ENCODE measurements at places on chromosomes 12 and 14. TPM values are rescaled to one million over a fixed set of nuclear protein-coding genes. Genes with fewer than 3 reads are reported as not detected.

PGF gene
- polyA plus RNA-seq, result 10.0 TPM

TMTC2 gene
- polyA plus RNA-seq, result 5.3 TPM

NOXRED1 gene
- 0.23 TPM for polyA plus RNA-seq

EML1 gene
- 13.8 TPM for polyA plus RNA-seq

RPGRIP1 gene
- 0.33 TPM for polyA plus RNA-seq

OR4N2 gene
- 0.02 TPM for polyA plus RNA-seq

TSPAN9 gene
- polyA plus RNA-seq, result 23.0 TPM

BDKRB2 gene
- polyA plus RNA-seq, result 5.8 TPM

HSPB8 gene
- polyA plus RNA-seq, result 43.4 TPM

TNFAIP2 gene
- polyA plus RNA-seq, result 260 TPM

PLA2G1B gene
- 193 TPM for polyA plus RNA-seq

SLC4A8 gene
- 1.1 TPM for polyA plus RNA-seq

AKAP6 gene
- polyA plus RNA-seq, result 1.6 TPM

LALBA gene
- not detected for polyA plus RNA-seq

SLC17A8 gene
- 0.06 TPM for polyA plus RNA-seq

CBLN3 gene
- polyA plus RNA-seq, result 2.1 TPM

IFT43 gene
- polyA plus RNA-seq, result 35.4 TPM

IL31 gene
- not detected for polyA plus RNA-seq

KRT75 gene
- not detected for polyA plus RNA-seq

FOXA1 gene
- 15.5 TPM for polyA plus RNA-seq

PTCSC3 gene
- polyA plus RNA-seq, result 0.60 TPM

KRT3 gene
- polyA plus RNA-seq, result not detected

FSCB gene
- not detected for polyA plus RNA-seq

TRMT61A gene
- polyA plus RNA-seq, result 16.8 TPM

TMTC1 gene
- polyA plus RNA-seq, result 8.1 TPM

ACYP1 gene
- polyA plus RNA-seq, result 35.5 TPM

ACRBP gene
- 8.7 TPM for polyA plus RNA-seq

ZC3H10 gene
- polyA plus RNA-seq, result 3.1 TPM

MYO1H gene
- polyA plus RNA-seq, result 0.09 TPM

PIP4K2C gene
- 22.3 TPM for polyA plus RNA-seq

FBLN5 gene
- polyA plus RNA-seq, result 64.7 TPM

SRRM4 gene
- polyA plus RNA-seq, result 0.01 TPM

PPP2R5E gene
- polyA plus RNA-seq, result 9.0 TPM

SLC10A1 gene
- polyA plus RNA-seq, result not detected

INHBE gene
- not detected for polyA plus RNA-seq

IPO8 gene
- 18.5 TPM for polyA plus RNA-seq

GLT8D2 gene
- 4.9 TPM for polyA plus RNA-seq

POU6F1 gene
- polyA plus RNA-seq, result 9.4 TPM

SMCO3 gene
- 0.27 TPM for polyA plus RNA-seq

GRIN2B gene
- polyA plus RNA-seq, result 0.02 TPM

SAMD15 gene
- polyA plus RNA-seq, result 0.71 TPM

DNAH10 gene
- 2.0 TPM for polyA plus RNA-seq

TNS2 gene
- 72.8 TPM for polyA plus RNA-seq

MED6 gene
- 17.5 TPM for polyA plus RNA-seq

TIGAR gene
- polyA plus RNA-seq, result 8.9 TPM

GLT1D1 gene
- 25.4 TPM for polyA plus RNA-seq

SYT10 gene
- 0.01 TPM for polyA plus RNA-seq

NFYB gene
- polyA plus RNA-seq, result 33.0 TPM

KRT6A gene
- 6.8 TPM for polyA plus RNA-seq

SDR9C7 gene
- not detected for polyA plus RNA-seq

CCDC177 gene
- polyA plus RNA-seq, result 0.01 TPM

LRTM2 gene
- 0.06 TPM for polyA plus RNA-seq

AGAP2 gene
- polyA plus RNA-seq, result 4.4 TPM

LHX5 gene
- not detected for polyA plus RNA-seq

ETNK1 gene
- 14.3 TPM for polyA plus RNA-seq

DTX1 gene
- 1.3 TPM for polyA plus RNA-seq

RFX4 gene
- polyA plus RNA-seq, result not detected
